Fibroblast of skin of abdomen (primary cell): ENCODE measurements at places on chromosomes 3 and 15.
A peak's percentile ranks its signal among the peaks of the same experiment; 100 is the strongest.

DNA sequence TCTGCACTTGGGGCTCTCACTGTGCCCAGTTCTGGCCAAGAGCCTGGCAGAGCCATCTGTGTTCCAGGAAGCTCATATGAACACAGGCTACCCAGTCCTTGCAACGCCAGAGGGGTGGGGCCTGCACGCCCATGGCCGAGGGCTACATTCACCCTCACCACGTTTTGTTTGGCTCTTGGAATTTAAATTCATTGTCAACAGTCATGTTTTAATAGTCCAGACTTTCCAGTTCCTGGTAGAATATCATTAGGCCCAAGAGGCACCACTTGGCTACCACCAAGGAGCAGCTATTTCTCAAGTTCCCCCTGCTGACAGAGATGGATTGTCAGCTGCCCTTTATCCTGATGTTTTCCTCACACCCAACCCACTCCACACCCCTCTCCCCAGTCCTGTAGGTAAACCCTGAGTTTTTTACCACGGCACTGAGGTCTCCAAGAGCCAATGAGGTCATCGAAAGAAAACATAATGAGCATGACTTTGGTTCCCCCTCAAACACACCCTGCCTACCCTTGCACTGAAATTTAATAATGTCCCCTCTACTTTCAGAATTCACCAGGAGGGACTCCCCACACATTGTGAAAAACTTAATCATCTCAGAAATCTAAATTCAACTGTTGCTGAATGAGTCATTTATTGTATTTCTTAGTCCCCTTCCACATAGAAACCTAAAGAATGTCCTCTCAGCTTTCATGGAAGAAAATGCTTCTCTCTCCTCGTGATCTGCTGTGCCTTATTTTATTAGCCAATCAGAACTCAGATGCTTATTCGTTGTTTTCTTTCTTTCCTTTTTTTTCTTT lies 125.1 kb downstream of the SHQ1 start:
- DNase-seq, result peak; percentile 80

DNA sequence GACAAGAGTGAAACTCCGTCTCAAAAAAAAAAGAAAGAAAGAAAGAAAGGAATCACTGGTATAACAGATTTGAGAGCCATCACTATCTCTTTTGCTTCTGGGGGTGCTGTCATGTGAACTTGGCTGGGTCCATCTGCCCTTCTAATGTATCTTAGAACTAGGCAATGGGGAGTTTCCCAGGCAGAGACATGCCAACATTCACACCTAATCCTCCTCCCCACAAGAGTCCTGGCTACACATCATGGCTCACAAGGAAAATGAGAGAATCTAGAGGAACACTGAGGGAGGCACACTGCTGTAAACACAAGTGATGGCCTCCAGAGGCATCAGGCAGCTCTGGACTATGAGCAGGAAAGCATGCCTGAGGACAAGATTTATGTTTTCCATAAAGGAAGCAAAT lies 67.8 kb upstream of the PPP2R3A start:
- DNase-seq, result no peak

DNA sequence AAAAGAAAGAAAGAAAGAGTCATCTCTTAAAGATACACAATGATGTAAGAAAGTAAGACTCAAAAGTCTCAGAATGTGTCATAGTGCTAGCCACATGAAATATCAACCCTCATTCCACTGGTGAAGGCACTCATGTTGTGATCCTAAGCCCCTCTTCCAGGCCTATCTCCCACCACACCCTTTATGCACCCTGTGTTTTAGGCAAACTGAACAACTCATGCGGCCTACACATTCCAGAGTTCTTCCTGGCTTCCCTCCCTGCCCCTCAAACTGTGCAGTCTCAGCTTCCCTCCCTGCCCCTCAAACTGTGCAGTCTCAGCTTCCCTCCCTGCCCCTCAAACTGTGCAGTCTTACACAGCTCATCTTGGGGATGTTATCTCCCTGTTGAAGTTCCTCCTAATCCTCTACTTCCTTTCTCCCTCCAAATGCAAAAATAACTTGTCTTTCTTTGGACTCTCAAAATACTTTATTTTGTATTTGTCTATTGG lies 69.0 kb upstream of the FNDC3B start:
- DNase-seq, result peak; percentile 32

DNA sequence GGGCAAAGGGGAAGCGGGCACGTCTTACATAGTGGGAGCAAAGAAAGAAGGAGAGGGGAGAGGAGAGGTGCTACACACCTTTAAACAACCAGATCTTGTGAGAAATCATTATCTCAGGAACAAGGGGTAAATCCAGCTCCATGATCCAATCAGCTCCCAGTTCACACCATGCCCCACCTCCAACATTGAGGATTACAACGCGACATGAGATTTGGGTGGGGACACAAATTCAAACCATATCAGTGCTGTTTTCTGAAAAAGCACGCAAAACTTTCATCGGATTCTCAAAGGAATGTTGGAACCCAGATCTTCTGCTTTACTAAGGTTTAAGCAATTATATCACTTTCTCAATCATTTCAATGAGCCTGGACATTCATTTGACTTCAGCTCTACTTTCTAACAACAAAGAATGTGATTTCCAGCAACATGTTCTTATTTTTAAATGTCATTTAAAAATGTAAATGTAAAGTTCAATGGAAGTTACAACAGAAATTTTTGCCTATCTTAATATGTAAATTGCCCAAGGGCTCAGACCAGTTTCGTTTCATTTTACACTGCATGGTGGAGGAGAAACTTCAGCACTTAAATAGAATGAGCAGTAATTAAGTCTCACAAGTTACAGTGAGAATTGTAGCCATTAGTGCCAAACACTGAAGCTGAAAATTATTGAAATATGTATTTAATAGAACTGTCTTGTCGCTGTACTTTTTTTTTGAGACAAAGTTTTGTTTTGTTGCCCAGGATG lies 8.4 kb upstream of the CCDC54 start:
- no peak for DNase-seq

- DNase-seq, result no peak
Measured at GRCh38 chr15:60005352-60006202, 1.5 kb downstream of the FOXB1 start.

- peak; percentile 56 for DNase-seq
Measured at GRCh38 chr15:73897441-73898261, 24.3 kb downstream of the TBC1D21 start.

DNA sequence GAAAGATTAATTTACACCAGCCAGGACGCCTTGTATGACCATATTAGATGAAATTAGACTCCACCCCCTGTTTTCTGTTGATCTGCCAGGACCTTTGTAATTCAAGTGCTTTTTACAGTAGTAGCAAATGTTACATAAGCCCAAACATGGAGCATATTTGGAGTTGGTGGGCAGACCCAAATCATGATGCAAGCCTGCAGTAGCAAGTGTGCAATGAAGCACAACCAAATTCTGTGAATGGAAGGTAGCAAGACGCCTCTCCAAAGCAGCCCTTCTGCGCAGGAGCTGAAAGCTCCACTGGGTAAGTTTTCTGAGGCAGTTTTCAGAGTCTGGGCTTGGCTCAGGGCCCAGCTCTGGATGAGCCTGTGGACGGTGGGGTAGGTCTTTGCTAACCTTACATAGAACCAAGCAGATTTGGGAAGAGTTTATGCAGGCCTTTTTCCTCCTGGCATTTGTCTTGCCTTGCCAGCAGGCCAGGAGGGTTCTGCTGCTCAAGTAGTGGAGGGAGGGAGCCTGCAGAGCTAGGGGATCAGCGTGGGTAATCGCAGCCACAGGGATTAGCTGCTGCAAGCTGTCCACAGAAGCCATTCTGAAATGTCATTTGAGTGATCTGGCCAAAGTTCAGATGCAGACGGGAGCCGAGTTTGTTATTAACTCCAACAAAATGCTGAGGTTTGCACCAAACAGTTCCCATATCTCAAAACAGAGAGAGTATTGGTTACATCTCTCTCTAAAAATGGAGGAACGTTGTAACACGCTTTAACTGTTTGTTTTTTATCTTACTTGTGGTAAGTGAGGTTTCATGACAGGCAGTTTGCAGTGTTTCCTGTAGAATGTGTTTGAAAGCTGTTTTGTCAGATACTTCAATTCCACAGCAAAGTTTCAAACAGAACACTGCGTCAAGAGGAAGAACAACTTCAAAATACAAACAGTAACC lies 55.4 kb downstream of the PSMD6 start:
- DNase-seq, result peak; percentile 60

GRCh38 chr15:64746921-64747320 lies 28.5 kb downstream of the RBPMS2 start:
- no peak for DNase-seq

DNA sequence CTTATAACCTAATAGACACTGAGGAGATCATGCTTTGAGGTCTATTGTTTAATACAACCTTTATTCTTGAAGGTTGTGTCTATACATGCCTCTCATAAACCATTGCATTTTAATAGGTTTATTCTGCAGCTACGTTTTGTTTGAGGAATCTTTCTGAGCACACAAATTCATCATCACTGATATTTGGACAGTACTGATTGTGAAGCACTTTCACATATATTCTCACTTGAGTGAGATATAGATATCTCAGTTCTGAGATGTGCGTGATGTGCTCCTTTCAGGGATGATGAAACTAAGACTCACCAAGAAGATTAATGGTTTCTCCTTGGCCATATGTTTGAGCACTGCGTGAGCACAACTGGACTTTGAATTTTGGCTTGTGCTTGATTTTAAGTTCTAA lies 374.4 kb downstream of the LPP start:
- no peak for DNase-seq

- DNase-seq, result no peak
Measured at GRCh38 chr15:60656041-60656440, 177.1 kb upstream of the ICE2 start.

GRCh38 chr15:28058082-28058481 lies 41.0 kb downstream of the OCA2 start:
- DNase-seq, result no peak

GRCh38 chr15:47964229-47964628 lies 156.6 kb upstream of the SLC24A5 start:
- no peak for DNase-seq

- DNase-seq, result no peak
Measured at GRCh38 chr3:116852803-116853202, 143.2 kb downstream of the TUSC7 start.

GRCh38 chr15:96583671-96584070 lies 253.2 kb downstream of the NR2F2 start:
- DNase-seq, result no peak

GRCh38 chr15:41866263-41866703 lies 27.6 kb downstream of the SPTBN5 start:
- no peak for DNase-seq

- peak; percentile 35 for DNase-seq
Measured at GRCh38 chr3:105523501-105523900, 156.8 kb downstream of the ALCAM start.

DNA sequence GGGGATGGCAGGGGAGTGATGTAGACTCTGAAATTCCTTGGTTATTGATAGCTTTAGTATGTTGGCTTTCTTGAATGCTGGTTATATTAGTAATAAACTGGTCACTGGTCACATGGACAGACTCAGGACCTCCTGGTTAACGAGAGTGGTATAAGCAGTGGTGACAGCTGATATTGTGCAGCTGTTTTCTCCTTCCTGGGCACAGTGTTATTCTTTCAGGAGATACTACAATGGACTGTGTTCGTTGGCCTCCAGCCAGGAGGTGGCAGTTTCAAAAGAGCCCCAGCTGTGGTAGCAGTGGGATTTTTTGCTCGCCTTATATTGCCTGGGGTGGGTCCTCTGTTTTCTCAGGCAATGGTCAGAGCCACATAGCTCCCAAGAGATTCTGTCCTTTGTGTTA lies 181.6 kb upstream of the RBMS3 start:
- no peak for DNase-seq

DNA sequence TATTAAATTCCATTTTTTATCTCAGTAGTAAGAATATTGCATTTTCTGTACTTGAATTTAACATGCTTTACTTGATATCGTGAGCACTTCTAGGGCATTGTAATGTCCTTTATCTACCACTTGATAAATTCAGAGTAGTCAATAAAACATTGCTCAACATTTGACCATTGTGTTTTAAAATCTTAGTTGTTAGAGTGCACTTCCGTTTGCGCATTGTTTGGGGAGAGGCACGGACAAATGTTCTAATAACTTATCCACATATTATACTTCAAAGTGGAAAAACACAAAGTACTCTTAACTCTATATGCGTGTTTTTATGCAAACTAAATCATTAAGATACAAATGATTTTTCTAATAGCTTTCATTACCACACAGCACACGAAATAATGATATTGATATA lies 419 bp downstream of the FAM227B start:
- DNase-seq, result no peak

- peak; percentile 10 for DNase-seq
Measured at GRCh38 chr15:83208367-83208661, 691 bp upstream of the HDGFL3 start.

GRCh38 chr3:42500091-42500490 lies 2.4 kb upstream of the VIPR1 start:
- DNase-seq, result no peak

- no peak for DNase-seq
Measured at GRCh38 chr15:92578096-92578835, 77.3 kb downstream of the FAM174B start.

GRCh38 chr3:33717866-33718594 lies at the start of gene CLASP2:
Gene CLASP2, minus strand, starts transcription at chr3:33718254. Its CDS starts 252 bp downstream, at chr3:33718002.
- DNase-seq, result peak; percentile 88

GRCh38 chr15:52751522-52751921 lies 38.6 kb downstream of the ONECUT1 start:
- DNase-seq, result no peak

DNA sequence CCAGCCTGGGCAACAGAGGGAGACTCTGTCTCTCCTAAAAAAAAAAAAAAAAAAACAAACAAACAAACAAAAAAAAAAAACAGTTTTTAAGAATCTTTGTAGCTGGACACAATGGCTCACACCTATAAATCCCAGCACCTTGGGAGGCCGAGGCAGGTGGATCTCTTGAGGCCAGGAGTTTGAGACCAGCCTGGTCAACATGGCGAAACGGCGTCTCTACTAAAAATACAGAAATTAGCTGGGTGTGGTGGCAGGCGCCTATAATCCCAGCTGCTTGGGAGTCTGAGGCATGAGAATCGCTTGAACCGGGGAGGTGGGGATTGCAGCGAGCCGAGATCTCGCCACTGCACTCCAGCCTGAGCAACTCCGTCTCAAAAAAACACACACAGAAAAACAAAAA lies 53.1 kb downstream of the KLHL25 start:
- no peak for DNase-seq

DNA sequence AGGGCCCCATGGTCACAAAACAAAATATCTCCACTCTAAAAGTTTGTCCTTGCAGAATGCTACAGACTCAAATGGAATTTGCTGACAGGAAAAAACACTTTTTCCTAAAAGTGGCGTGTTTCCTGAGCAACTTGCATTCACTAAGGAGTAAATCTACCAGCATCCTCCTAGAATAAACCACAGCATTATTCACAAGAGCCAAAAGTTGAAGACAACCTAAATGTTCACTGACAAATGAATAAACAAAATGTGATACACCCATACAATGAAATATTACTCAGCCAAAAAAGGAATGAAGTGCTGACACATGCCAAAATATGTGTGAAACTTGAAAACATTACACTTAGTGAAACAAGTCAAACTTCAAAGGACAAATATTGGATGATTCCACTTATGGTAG lies 28.9 kb downstream of the ITGB5 start:
- DNase-seq, result peak; percentile 81

DNA sequence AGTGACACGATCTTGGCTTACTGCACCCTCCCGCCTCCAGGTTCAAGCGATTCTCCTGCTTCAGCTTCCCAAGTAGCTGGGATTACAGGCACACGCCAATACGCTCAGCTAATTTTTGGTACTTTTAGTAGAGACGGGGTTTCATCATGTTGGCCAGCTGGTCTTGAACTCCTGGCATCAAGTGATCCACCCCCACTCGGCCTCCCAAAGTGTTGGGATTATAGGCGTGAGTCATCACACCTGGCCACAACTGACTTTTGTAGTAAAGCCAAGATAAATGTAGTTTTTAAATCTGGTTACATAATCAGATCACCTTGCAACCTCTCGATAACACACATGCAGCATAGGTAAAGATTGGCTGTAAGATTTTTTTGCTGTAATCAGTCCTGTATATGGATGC lies 657.5 kb upstream of the DPPA4 start:
- no peak for DNase-seq
